Hypothalamus (tissue), 51 donors: ENCODE measurements at places on chromosomes 12 and 14.

- DNase-seq, result no peak
Observed at GRCh38 chr12:122413516-122414404, 8.7 kb downstream of the CLIP1 start.

DNA sequence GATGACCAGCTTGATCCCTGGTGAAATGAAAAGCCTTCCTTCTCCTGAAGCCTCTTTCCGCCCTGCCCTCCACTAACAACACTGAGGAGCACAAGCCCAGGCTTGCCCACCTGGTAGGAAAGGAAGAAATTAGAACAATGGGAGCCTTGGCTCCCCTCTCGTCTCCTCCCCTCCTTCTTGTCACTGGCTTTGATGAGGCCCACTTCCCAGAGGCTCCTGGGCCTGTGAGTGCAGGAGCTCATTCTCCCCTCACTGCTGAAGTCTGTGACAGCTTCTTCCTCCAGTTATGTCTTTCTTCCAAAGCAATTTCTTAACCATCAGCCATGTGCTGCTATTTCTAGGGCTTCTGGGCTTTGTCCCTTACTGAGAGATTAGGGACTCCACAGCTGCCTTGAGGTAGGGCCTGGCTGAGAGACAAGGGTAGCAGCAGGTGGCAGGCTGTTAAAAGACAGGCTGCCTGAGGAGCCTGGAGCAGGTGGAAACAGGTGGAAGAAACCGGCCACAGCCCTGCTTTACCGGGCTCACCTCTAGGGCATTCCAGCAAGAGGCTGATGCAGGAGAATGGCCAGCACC lies 53.6 kb upstream of the SRSF5 start:
- no peak for DNase-seq

- DNase-seq, result no peak
Observed at GRCh38 chr14:24329736-24330135, 5.1 kb downstream of the ADCY4 start.

DNA sequence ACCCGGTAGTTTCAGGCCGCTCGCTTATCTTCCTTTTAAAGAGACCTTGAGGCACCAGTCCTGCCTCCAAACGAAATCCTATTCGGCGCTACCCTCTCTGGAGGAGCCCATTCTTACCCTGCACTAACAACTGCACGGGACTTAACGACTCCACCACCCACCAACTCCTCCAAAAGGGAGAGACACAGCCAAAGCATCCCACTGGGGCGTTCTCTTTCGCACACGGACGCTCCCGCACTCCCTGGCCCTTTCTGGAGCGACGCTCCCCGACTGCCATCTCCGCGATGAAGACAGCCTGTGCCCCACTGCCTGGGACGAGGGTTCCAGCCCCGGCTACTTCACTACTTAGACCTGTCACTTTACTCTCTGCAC lies 650 bp downstream of the GALC start:
- peak; percentile 62 for DNase-seq

DNA sequence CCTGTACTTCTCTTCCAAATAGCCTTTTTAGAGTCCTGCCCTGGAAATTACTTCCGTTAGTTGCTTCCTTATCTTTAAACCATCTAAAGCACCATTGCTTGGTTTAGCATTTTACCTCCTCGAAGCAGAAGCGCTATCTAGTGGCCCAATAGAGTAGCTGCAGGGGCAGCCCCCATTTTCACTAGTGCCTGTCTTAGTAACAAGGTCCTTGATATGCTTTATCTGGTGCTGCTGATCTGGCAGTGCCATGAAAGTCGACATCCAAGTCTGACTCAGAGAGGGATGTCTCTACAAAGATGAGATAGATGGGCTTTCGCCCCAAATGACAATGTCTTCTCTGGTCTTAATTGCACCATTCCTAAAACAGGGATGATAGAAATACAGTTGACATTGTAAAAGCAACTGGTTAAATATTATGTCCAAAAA lies 25.0 kb upstream of the CIT start:
- DNase-seq, result peak; percentile 49

GRCh38 chr14:36857842-36858445 lies 196.3 kb downstream of the PAX9 start:
- DNase-seq, result no peak

DNA sequence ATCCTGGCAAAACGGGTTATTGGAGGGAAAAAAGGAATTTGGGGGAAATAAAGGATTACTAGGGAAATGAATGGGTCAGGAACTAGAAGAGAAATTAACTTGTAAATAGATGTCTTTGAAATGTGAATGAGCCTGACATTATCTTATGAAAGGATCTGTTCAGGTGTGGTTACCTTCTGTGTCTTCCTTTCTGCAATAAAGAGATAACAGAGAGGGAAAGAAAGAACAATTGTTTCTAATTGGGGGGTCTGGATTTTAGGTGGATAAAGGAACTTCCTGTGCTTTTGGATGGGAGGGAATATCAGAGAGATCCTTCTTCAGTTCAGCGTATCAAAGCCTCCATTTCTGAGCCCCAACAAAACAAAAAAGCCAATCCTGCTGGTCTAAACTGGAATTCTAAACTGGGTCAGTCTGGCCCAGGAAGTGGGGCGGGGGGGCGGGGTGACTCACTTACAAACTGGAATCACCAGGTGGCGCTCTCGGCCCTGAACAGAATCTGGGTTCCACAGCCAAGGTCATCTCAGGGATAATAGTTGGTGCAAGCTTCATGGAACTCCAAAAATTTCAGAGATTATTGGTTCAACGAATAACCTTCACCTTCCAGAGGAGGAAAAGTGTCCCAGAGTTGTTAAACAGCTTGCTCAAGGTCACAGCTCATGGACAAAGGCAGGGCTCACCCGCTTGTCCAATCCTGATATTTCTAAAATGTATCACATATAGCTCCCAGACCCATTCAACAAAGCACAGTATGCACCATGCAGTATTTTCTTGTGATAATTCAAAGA lies 15.2 kb upstream of the PEBP1 start:
- peak; percentile 58 for DNase-seq

DNA sequence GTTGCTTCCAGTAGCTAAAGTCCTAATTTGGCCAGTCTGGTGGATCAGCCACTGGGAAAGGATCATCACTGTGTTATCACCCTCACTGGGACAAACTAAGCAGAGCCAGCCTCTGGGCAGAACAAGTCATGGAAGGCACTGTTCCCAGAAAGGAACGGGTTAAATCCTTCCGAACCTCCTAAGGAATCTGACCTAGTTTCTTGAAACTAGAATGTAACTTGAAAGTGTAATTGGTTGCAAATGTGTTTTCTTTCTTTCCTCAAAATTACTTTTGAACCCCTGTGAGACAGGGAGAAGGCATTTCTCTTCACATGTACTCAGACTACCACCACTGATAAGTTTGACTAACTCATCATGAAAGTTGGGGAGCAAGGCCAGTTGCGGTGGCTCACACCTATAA lies 18.7 kb upstream of the KICS2 start:
- no peak for DNase-seq

- DNase-seq, result no peak
Observed at GRCh38 chr14:78519863-78520262, 349.7 kb downstream of the NRXN3 start.

DNA sequence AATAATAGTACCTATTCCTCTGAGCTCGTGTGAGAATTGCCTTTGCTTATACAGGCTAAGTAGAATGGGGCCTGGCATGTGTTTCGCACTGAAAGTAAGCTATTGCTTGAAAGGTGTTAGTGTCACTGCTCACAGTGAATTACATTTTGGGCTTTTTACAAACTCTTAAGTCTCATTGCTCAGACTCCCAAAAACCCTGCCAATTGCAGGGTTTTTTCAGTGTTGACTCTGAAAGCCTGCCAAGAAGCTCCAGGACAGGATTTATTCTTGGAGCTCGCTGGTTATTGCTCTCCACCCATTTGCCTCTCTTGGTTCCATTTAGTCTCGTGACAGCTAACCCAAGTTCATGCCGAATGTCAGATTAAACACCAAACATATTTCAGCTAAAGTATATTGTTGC lies 39.8 kb downstream of the NOPCHAP1 start:
- no peak for DNase-seq

DNA sequence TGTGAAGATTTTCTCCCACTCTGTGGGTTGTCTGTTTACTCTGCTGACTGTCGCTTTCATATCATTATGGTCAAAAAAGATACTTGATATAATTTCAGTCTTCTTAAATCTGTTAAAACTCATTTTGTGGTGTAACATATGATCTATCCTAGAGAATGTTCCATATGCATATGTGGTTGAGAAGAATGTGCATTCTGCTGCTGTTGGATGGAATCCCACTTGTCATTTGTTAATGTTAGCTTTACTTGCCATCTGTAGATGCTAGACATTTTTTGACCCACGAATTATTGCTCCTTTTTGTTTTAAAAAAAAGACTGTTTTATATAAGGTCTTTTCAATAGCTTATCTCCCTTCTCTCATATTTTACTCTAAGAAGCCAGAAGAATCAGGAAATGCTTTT lies 26.3 kb upstream of the OR5AU1 start:
- no peak for DNase-seq

GRCh38 chr12:98045395-98045794 lies 470.0 kb upstream of the TMPO start:
- DNase-seq, result no peak

DNA sequence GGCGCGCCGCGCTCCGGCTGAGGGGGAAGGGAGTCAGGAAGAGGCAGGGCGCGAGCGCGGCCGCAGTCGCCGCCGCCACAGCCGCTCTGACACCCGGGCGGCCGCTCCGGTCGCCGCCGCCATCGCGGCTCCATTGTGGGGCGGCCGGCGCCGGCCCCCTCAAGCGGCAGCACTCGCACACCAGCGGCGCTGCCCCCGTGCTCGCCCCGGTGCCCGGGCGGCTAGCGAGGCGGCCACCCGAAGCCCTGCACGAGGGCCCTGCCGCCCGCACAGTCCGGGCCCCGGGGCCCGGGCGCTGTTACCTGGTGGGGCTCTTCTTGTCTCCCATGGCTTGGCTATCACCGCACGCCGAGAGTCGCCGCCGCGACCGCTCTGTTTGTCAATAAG lies 202 bp downstream of the YAF2 start:
- DNase-seq, result no peak

- DNase-seq, result no peak
Observed at GRCh38 chr14:55356913-55357312, 54.7 kb downstream of the ATG14 start.

GRCh38 chr12:26239122-26239851 lies 43.9 kb downstream of the SSPN start:
- no peak for DNase-seq

DNA sequence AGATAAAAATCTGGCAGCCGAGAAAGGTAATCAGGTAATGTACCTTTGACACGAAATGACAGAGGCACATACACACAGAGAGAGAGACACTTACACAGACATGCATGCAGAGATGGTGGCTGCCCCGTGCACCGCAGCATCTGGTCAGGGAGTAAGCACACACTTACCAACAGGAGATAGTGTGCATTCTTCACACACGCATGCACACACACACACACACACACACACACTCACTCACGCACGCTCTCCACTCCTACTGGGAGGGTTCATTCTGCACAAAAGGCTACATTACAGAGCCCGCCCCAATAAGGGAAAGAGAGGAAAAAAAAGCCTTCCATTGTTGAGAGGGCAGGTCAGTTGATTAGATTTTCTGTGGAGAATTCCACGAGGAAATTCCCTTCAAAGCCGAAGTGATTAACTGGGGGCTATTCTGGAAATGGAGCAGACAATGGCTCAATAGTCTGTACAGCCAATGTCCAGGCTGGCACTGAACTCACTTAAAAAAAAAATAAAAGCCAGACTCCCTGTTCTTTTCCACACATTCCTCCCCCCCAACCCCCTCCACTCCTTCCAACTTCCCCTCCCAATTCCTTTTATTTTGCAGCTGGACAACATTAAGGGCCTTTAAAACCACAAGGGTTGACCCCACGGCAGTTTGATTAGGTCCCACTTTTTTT lies 1.4 kb upstream of the SOX5 start:
- DNase-seq, result no peak

- no peak for DNase-seq
Observed at GRCh38 chr12:10227648-10228047, 15.0 kb downstream of the GABARAPL1 start.

GRCh38 chr12:56645201-56645716 lies 525 bp downstream of the ATP5F1B start:
- no peak for DNase-seq

- DNase-seq, result no peak
Observed at GRCh38 chr12:67876305-67876915, 112.8 kb upstream of the IFNG-AS1 start.

DNA sequence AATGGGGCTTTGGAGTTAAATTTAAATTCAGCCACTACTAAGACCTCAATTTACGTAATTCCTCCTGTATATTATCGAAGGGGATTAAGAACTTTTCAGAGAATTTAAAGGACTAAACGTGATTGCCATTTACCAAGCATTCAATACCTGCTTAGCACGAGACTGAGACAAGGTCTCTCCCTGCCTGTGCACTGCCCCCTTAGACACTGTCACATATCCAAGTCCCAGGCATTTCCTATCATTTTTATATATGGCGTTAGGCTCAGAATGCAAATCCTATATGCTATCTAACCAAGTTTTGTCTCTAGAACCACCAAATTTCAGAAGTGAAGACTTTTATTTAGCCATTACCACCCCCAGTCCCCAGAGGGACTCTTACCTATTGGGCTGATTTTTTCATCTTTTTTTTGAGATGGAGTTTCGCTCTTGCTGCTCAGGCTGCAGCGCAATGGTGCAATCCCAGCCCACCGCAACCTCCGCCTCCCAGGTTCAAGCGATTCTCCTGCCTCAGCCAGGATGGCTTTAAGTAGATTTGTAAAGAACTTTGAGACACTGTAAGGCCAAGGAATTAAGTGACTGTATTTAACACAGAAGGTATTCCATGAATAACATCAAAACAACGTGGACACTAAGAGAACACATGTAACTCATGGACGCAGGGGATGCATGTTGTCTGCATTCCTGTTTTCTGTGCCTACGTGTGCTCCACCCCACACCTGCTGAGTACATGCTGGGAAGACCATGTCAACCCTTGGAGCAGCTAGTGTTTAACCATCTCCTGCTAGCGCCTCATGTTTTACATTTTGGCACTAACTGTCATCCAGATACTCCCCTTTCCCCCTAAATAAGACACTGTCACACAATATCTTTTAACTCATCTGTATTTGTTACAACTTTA lies 6.4 kb downstream of the HSP90AA1 start:
- no peak for DNase-seq

DNA sequence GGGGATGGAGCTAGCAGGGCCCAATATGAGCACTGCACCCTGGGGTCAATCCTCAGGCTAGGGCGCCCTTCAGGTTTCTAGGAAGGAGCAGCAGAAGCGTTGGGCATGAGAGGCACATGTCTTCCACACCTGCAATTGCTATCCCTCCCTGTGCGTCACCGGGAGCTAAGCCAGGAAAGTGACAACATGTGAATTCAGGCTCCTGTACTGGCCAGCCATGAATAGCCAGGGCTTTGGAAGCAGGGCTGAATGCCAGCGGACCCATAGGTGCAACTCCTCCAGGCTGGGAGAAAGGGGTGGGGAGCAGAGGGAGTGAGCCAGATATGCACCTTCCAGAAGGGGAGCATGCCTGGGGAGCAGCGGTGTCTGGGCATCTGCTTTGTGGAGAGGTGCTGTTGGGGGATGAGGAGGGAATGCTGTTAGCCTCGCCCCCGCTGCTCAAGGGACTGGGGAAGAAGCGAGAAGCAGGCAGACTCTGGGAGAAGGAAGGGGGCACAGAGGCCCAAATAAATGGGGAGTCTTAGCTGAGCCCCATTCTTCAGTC lies 6.1 kb downstream of the HOXC5 start:
- no peak for DNase-seq
